ENCODE measurements at places on chromosomes 2 and 18.

DNA sequence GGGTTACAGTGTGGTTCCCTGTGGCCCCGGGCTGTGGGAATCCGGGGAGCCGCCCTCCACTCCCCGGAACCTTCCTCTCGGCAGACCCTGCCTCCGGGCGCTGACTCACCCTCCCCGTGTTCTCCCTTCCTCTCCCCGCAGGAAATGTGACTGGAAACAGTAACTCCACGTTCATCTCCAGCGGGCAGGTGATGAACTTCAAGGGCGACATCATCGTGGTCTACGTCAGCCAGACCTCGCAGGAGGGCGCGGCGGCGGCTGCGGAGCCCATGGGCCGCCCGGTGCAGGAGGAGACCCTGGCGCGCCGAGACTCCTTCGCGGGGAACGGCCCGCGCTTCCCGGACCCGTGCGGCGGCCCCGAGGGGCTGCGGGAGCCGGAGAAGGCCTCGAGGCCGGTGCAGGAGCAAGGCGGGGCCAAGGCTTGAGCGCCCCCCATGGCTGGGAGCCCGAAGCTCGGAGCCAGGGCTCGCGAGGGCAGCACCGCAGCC is 59.5 kb downstream of the TNFRSF11A start:
- DNase-seq: no peak

DNA sequence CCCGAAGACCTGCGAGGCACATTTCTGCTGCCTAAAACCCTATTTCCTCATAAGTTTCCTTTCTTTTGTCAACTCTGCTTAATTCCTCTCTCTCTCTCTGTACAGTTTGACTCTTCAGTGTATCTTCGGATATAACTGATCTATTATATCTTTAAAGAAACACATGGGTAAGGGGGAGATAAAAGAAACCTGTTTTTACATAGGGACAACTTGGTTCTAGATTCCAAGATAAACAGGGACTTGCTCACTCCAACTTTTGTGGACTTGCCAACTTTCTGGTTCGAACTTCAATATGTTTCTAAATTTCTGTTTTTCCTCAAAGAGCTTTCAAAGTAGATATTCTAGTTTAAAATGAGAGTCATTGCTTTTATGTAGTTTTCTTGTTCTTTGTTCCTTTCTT is 182.7 kb upstream of the EPC2 start:
- no peak for DNase-seq

DNA sequence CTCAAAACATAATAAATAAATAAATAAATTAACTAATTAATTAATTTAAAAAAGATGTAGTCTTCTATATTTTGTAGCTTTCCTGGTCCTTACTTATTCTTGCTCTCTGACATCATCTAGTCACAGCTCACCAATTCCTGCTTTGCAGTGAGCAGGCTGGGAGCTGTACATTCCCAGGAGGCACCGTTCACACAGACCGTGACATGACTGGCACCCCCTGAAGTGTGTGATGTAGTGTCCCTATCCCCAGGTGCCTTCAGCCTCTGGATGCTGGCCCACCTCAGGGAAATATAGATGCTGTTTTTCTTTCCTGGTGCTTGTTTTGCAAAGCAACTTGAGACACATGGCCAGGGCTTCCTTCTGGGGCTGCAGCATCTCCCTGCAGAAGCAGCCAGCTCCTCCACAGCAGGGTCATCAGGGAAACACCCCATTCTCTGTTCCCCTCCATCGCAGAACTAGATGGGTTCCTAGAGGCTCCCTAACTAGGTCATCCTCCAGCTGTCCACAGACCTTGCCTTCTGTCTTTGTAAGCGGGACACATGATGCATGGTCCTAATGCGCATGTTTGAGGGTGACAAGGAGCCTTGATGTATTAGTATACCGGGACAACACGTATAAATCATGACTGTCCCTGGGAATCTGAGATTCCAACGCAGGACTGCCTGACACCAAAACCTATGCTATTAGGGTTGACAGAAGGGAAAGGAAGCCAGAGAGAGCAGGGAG is 76.4 kb downstream of the RHOB start:
- no peak for DNase-seq

DNA sequence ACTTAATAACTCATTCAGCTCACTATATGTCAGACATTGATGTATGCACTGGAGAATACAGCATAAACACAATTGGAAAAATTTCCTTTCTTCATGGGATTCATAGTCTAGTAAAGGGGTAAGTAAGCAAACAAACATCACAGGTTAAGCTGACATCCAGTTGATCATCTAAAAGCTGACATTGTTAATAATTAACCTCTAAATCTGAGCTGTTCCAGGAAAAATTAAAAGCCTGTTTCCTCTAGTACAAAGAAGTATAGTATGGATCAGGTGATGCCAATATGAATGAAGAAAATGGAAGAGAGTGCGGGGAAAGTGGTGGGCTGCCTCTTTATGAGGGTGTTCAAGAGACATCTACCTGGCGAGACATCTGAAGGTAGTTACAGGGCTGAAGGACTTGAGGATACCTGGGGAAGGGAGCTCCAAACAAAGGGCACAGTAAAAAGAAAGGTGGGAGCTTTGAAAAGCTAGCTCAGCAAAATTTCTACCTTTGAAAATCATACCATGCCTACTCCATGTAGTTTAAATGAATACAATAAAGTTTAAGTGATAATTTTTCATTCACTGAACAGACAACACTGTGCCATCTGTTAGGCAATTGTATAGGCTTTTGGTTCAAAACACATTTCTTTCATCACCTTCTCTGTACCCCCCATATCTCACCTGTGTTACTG is 619.3 kb downstream of the TRIB2 start:
- DNase-seq: no peak

- no peak for DNase-seq
Measured at GRCh38 chr2:172806493-172806892, 70.8 kb downstream of the RAPGEF4 start.

- no peak for DNase-seq
Measured at GRCh38 chr2:174280596-174280995, 32.3 kb upstream of the OLA1 start.

DNA sequence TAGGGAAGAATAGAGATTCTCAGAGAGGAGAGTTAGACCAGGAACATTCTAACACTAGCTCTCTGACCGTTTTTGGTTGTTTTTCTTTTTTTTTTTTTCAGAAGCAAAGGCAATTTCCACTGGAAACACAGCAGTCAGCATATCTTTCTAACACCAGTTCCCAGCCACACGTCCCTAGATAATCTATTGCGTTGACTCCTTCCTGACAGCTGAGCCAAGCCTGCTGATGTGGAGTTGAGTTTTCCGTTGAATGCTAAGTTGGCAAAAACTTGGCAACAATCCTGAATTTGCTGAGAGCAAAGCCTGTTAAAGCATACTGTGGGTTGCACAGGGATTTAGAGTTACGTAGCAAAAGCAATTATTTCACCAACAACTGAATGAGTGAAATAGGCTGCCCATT is 19.3 kb downstream of the GAD1 start:
- no peak for DNase-seq

DNA sequence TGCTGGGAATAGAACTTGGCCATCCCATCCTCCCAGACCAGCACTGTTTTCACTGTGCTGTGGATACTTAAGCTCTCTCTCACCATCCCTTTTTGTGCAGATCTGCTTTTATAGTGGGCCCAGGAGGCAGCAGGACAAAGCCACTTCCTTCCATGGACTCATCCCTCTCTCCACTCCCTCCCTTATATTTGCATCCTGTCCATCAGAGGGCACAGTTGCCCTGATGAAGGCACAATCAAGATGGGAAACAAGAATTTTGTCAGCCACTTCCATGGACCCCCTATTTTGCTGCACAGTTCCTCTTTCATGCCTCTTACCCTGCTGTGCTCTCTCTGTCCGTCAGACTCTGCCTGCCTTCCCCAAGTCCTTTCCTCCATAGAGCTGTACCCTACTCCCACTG is 338.7 kb downstream of the HRH4 start:
- no peak for DNase-seq

- DNase-seq: no peak
Measured at GRCh38 chr2:159553727-159554126, 62.6 kb downstream of the BAZ2B start.

DNA sequence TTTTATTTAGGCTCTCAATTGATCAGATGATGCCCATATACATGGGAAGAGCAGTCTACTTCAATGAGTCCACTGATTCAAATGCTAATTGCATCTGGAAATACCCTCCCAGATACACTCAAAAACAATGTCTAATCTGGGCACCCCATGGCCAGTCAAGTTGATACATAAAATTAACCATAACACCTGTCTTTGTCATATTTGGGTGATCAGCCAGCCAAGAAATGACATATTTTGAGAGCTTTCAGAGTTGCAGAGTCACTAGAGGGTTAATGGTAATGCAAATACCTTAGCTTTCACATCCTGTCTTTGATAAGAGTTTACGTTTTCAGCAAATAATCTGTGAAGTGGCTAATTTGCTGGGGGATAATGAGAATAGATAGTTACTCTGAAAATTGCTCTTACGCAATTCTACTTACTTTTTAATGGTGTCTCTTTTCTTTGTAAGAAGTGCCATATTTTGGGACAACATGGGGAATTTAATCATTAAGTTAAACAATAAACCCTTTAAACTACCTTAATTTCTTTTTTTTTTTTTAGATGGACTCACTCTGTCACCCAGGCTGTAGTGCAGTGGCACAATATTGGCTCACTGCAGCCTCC is 49.1 kb downstream of the CCDC195 start:
- no peak for DNase-seq

GRCh38 chr2:50584185-50584584 is 447.7 kb downstream of the NRXN1 start:
- no peak for DNase-seq

- DNase-seq: peak; percentile 31
Measured at GRCh38 chr18:27685807-27686412, 491.0 kb downstream of the CDH2 start.

- DNase-seq: no peak
Measured at GRCh38 chr2:120898961-120899750, 163.5 kb downstream of the GLI2 start.

- DNase-seq: no peak
Measured at GRCh38 chr2:54642677-54643430, 80.6 kb upstream of the EML6 start.

DNA sequence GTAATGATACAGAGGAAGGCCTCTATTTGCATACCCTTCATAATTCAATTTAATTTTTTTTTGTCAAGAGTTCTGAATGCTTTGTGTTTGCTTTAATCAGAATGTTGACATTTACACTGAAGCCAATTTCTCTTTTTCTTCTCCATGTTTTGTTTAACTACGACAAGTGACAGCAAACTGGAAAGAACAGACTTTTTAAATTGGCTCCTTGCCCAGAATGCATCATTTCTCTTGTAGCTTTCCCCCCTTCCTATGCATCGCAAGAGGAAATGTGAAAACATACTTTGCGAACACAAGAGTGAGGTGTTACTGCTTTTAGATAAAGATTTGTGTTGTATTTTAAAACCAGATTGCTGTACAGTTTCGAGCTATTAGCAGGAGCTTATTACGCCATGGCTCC is 955.2 kb upstream of the CELF4 start:
- no peak for DNase-seq

- DNase-seq: no peak
Measured at GRCh38 chr2:118986738-118987137, 44.7 kb downstream of the MARCO start.

DNA sequence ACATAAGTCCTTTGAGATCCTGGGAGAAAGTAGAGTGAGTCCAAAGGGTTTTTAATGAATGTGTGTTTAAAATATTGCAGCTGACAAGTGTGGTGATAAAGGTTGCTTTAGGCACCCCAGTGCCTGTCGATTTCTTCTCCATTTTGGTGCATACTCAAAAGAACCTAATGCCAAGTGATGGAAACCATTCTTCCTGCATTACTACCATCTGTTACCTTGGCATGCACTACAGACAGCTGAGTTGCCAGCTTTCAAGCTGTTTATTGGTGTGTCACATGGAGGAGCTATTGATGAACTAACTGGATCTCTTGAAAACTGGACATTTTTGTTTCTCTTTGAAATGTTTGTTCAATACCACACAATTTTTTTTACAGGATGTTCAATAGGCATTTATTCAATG is 350.0 kb downstream of the AKAIN1 start:
- no peak for DNase-seq

- no peak for DNase-seq
Measured at GRCh38 chr2:85644909-85645308, 23.1 kb downstream of the SFTPB start.

DNA sequence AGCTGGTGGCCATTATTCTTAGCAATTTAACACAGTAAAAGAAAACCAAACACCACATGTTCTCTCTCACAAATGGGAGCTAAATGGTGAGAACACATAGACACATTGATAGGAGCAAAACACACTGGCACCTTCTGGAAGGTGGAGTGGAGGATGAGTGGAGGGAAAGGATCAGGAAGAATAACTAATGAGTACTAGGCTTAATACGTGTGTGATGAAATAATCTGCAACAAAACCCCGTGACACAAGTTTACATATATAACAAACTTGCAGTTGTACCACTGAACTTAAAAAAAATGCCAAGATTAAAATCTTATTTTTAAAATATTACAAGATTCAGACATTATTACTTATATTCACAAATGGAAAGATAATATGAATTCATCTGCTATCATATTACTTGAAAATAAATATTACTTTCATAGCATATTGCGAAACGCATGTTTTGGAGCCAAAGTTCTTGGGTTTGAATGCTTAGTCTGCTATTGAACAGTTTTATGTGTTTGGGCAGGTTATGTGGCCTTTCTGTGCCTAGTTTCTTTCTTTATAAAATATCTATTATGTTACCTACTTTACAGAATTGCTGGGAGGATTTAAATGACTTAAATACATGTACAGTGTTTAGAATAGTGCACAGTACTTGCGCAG is 20.5 kb downstream of the ANKRD62 start:
- DNase-seq: no peak

GRCh38 chr2:203580844-203581243 is 45.7 kb upstream of the RAPH1 start:
- DNase-seq: no peak

GRCh38 chr2:25304826-25305596 is 36.7 kb downstream of the DNMT3A start:
- no peak for DNase-seq

- DNase-seq: no peak
Measured at GRCh38 chr2:130319536-130319935, 23.2 kb upstream of the IMP4 start.

DNA sequence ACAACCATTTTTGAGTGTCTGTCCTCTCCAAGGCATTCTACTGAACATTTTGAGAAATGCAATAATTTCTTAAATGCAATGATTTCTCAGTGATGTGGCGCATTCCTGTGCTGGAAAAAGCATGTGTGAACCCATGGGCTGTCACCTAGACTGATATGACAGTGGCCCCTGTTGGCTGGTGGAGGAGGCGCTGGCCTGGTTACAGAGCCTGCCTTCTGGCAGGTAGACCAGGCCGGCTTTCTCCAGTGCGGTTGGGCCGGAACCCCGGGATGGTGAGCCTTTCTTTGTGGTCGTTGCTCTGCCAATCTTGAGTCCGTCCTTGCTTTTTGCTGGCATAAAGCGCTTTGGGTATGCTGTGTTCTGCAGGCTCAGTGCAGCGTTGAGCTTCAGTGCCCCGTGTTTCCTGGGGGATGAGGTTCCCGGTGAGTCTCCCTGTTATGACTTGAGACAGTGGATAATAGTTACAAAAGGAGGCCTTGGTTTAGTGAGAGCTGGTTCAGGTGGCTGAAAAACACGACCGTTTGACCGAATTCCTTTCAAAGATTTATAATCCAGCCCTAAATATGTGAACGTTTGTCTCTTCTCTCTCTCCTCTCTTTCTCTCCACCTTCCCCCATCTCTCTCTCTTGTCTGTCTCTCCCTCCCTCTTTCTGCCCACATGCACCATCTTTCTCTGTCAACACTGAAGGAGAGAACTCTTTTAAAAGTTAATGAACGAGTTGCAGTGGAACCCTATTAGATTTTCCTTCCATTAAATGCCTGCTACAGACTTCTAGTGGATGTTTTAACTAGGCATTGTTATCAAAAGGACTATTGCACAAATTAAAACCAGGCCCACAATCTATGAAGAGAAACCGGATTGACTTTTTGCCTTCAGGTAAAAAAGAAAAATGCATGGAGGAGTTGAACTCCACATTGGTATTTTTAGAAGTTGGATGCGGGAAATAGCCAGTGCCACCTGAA is 34.0 kb downstream of the TSHZ1 start:
- DNase-seq: no peak

All from NCI-H187 (cell line).